Common myeloid progenitor, CD34-positive (primary cell): ENCODE measurements at places on chromosomes 7 and 10.

DNA sequence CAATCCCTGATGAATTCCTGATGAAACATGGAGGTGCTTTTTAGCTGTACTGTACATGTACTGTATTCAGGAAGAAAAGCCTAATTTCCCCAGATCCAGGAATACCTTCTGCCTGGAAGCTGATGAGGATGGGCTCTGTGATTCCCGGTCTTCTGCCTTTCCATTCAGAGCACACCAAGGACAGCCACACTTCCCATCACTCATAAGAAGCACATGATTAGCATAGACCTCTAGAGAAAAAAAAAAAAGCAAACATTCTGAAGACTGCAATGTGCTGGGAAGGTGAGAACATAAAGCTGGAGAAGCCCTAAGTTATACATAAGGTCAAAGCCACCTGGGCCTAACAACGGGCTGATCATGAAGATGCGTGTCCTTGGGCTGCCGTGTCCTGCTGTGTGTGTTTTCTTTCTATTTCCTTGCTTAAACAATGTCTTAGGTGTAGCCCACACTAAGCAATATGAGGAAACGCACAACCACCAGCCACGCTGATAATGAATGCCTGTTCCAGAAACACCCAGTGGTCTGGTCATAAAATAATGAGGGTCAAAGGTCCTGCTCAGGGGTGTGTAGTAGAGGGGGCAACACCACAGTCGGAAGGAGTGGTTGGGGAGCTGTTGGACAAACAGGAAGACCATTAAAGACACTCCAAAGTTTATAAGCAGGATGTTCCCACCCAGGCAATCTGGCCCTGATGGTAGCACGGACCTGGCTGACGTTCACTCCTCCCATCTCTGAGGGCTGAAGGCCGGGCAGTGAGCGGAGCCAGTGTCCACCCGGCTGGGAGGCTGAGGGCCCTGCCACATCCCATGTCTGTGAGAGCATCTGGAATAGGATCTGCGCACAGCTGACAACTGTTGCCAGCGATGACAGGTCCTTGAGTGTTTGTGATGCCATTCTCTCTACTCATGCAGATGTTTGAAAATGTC, 7.9 kb downstream of the PKD1L1 start:
- DNase-seq: no peak

GRCh38 chr10:115706026-115706425, 567.0 kb downstream of the GFRA1 start:
- DNase-seq: no peak

- no peak for DNase-seq
Observed at GRCh38 chr7:142566271-142566670, 183.0 kb upstream of the PRSS1 start.

- DNase-seq: peak; percentile 54
Observed at GRCh38 chr7:90552521-90552920, 43.6 kb upstream of the CDK14 start.

DNA sequence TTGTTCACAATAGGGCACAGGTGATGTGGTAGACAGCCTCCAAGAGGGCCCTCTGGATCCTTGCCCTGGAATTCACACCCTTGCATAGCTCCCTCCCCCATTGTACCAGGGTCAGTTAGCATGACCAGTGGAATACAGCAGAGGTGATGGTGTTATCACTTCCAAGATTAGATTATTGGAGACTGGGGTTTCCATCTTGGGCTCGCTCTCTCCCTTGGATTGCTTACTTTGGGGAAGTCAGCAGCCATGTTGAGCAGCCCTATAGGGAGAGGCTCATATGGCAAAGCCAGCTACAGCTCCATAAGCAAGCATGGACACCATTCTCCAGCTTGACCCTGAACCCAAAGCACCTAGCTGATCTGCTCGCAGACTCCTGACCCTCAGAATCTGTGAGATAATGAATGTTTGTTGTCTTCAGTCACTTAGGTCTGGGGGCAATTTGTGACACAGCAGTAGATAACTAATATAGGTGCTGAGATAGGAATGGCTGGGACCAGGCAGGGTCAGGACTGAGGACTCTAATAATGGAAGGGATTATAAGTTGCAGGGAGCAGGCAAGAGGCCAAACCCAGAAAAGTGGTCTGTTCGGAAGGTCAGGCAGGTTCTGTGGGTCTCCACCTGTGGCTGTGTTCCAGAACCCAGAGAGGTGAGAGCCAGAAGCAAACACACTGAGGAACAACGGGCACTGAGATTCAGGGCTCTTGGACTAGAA, 22.9 kb downstream of the TBXAS1 start:
- no peak for DNase-seq

DNA sequence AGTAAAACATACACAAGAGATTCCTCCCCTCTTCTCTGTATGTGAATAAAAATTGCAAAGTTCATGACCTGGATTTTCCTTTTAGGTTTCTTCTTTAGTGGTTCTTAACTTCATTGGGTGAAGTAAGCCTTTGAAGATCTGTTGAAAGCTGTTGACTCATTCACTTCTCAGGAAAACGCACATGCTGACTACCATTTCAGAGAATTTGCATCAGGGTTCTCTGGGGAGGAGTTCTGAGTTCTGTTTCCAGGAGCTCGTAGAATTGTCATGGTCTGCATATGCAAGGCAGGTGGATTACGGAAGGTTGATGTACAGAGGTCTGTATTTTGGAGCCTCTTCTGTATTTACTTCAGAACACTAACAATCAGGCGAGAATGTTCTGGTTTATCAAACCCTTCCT, 962 bp upstream of the SLC26A4 start:
- no peak for DNase-seq

DNA sequence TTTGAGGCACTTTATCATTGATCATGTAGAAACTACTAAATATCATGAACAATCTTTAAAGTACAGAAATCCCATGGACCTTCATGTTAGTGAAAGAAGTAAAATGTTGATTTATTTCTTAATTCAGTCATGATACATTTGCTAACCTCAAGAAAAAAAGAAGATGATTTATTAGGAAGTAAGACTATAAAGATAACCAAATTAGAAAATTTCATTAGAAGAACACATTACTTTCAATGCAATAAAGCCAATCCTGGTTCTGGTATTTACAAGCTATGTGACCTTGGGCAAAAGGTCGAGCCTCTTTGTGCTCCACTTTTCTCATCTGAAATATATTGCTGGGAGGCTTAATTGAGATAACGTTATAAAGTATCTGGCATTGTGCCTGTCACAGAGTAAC, 365.0 kb downstream of the KIF20B start:
- DNase-seq: no peak

GRCh38 chr7:106986450-106986977, 58.0 kb upstream of the PRKAR2B start:
- DNase-seq: peak; percentile 26

DNA sequence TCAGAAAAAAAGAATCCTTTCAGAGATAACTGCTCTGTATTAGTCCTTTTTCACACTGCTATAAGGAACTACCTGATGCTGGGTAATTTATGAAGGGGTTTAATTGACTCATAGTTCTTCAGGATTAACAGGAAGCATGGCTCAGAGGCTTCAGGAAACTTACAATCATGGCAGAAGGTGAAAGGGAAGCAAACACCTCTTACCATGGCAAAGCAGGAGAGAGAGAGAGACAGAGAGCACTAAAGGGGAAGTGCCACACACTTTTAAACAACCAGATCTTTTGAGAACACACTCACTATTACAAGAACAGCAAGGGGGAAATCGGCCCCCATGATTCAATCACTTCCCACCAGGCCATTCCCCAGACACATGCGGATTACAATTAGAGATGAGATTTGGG, 114.2 kb downstream of the TES start:
- no peak for DNase-seq

GRCh38 chr7:152522571-152523067, 86.8 kb upstream of the KMT2C start:
- peak; percentile 14 for DNase-seq

GRCh38 chr10:44396671-44397191, 11.8 kb upstream of the CXCL12 start:
- DNase-seq: no peak

GRCh38 chr7:51126324-51126723, 190.3 kb downstream of the COBL start:
- no peak for DNase-seq

DNA sequence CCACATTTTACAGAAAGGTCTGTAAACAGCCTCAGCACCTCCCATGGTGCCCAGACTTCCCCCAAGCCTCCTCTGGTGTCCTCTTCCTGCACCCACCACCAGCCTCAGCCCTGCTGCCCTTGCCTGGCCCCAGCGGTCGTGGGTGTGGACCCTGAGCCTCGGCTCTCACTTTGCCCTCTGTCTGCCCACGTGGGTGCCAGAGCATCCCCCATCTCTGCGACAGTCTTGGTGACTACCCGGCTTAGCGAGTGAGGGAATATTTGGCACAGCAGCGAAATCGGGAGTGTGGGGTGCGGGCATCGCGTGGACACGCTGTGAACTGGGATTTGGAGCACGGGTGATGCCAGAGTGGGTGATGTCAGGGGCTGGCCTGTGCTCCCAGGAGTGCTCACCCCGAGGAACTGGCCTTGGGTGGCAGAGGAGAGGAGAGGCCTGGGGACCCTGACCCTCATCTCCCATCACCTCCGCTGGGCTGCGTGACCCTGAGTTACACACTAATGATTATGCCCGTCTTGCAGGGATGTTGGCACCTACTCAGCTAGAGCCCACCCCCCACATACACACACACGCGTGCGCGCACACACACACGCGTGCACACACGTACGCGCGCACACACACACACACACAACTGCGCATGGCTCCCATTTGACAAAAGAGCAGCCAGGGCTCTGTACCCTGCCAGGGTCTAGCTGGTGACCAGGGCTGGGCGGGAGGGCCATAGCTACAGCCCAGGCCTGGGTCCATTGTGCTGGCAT, 8.7 kb downstream of the ELFN1 start:
- DNase-seq: no peak

GRCh38 chr10:27241010-27241651, 534 bp upstream of the ACBD5 start:
- DNase-seq: peak; percentile 94

DNA sequence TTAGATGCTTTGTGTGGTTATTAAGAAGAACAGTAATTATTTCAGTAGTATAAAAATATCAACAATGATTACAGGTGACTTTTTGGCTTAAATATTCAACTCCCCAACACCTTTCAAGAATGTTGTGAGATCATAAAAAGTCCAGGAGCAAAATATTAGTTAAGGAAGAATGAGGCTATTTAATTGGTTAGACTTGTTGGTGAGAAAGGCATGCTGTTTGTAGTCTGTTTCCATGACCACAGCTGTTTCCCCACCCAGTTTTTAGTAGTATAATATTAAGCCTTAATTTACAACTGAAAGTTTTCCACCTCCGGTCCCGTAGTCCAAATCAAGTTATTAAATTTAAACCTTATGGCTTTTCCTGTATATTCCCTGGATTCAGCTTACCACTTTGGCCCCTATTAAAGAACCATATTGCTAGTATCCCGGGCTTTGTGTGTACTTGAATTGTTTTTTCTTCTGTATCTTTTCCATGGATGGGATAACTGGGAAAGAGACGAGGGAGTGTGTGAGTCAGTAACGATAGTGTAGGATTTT, 133.3 kb downstream of the CELF2 start:
- peak; percentile 51 for DNase-seq

DNA sequence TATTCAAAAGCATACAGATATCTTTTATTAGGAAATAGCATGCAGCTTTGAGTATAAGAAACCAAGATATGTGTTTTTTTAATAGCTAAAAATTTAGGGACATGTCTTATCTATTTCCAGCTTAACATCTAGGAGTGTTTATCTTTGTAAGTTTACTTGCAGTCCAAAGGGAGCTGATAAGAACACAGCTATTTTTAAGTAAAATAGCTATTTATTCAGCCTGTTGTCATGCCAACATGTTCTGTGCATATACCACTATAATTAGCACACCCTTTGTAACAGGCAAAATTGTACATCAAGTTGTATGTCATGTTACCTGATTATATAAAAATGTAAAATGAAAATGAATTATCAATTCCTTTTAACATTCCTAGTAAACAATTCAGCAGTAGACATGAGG, 29.6 kb downstream of the FAM133B start:
- peak; percentile 4 for DNase-seq

DNA sequence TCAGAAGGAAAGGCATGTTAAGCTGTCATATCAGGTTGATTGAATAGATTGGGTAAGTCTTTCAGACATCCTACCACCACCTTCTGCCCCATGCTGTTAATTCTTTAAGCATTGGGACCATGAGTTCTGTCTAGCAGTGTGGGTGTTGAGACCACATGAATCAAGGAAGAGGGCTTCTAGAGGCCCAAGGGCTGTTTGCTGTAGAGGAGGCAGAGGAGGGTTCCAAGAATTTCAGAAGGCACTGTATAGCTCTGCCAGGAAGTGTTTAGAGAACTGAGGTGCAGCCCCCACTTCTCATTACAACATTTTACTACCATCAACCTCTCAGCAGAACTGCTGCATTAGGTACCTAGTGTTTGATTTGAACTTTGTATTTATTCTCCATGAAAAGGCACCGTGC, 720.2 kb downstream of the AUTS2 start:
- no peak for DNase-seq

GRCh38 chr10:76082956-76083355, 651.5 kb downstream of the LRMDA start:
- DNase-seq: no peak
